Activated CD8-positive, alpha-beta memory T cell treated with anti-CD3 and anti-CD28 coated beads, Interleukin-2, amount 10 ng/mL, durations not matched to agents 7 days and 5 days (primary cell): ENCODE measurements at places on chromosomes 3 and 15. TPM values are rescaled to one million over a fixed set of nuclear protein-coding genes. Genes with fewer than 3 reads are reported as not detected.
A peak's percentile ranks its signal among the peaks of the same experiment; 100 is the strongest.

- H3K27ac ChIP-seq, result no peak overlapping the region
- H3K36me3 ChIP-seq, result no peaks in the 10 kb centered on the region
- no peak for DNase-seq
- H3K4me1 ChIP-seq, result no peaks in the 10 kb centered on the region
- H3K4me3 ChIP-seq, result no peak overlapping the region
These were observed 281.3 kb downstream of the FGF12 start for GRCh38 chr3:192445770-192446644.

DNA sequence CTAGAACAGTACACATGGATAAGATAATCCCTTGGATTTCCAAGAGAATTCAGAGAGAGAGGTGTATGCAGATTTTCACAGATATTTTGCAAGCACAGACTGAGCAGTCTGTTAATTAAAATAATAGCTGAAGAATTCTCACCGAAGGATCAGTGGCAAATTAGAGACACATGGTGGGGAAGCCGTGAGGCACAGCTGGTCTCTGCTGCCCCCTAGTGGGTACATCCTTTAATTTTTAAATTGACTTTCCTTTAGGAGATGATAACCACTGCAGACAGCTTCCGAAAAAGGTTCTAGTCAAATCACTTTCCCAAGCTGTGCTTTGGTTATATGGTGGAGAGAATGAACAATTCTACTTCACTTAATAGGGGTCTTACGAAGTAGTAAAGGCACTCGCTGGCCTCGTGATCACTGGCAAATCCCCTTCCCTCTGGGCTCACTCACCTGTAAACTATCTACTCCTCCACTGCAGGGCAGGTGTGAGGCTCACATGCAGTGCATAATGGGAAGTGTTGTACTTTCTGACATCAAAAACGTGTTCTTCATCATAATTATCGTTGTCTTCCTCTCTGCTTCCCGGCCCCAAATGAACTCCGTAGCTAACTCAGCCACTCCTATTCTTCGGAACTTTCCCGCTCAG lies 19.5 kb downstream of the MESD start:
- H3K27me3 ChIP-seq, result no peaks in the 10 kb centered on the region
- no peak overlapping the region for H3K4me3 ChIP-seq
- peaks cover 3% of the 10 kb centered on the region for H3K4me1 ChIP-seq
- DNase-seq, result peak; percentile 61
- no peak overlapping the region for H3K27ac ChIP-seq

DNA sequence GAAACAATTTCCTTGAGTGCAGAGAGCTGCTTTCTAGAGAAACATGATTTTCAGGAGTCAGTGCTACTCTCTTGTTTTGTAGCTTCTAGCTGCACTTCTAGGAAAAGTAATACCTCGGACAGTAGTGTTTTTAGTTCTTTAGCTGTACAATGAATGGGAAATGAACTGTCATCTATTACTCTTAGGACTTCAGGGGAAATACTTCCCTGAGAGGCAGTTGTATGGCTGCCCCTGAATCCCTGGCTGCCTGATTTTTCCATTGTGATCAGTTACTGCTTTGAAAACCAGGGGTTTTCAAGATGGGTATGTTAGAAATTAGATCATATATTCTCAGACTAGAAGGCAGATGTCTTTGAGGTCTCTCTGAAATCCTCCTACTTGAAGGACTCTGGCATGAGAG lies 200.3 kb upstream of the SEMA6D start:
- H3K4me3 ChIP-seq, result no peak overlapping the region
- no peaks in the 10 kb centered on the region for H3K4me1 ChIP-seq
- no peak for DNase-seq
- no peaks in the 10 kb centered on the region for H3K36me3 ChIP-seq

DNA sequence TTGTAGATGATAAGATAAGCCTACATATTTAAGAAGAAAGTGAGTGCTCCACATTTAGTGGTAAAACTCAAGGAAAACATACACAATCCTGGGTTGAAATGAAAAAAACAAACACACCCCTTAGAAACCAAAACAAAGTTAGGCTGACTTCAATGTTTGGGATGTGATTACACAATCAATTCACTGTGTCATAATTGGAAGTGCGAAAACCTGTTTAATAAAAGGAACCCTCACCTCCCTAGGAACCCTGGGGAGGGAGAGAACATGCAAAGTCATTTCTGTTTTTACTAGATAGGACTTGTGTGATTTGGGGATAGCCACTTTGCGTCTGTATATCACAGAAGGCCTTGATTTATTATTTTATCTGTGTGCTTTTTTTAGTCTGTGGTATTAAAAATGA lies 275.0 kb downstream of the NFKBIZ start:
- H3K27me3 ChIP-seq, result no peaks in the 10 kb centered on the region
- no peak overlapping the region for H3K27ac ChIP-seq
- peaks cover 16% of the 10 kb centered on the region for H3K36me3 ChIP-seq
- DNase-seq, result no peak
- H3K4me3 ChIP-seq, result no peak overlapping the region

DNA sequence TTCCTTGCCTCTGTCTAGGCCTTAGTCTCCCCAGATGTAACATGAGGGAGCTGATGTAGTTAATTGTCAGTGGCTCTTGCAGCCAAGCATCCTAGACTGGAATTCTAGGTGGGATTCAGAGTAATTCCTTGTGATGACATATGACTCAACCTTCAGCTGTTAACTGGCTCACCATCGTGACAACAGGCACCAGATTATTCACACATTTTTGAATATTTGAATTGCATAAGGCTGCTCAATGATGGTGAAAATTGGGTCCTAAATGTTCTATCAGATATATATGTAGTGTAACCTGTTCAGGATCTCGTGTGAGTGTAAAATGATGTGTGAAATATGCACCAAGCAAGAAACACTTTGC lies 405.1 kb downstream of the LPP start:
- no peak overlapping the region for H3K27ac ChIP-seq
- no peak overlapping the region for H3K4me3 ChIP-seq
- DNase-seq, result no peak
- no peaks in the 10 kb centered on the region for H3K27me3 ChIP-seq

- no peak overlapping the region for H3K27ac ChIP-seq
- no peaks in the 10 kb centered on the region for H3K4me1 ChIP-seq
- no peak overlapping the region for H3K4me3 ChIP-seq
These were observed 316.2 kb upstream of the UMPS start for GRCh38 chr3:124413989-124414598.

GRCh38 chr3:32595323-32595722 lies 24.7 kb upstream of the DYNC1LI1 start:
- no peaks in the 10 kb centered on the region for H3K36me3 ChIP-seq
- no peak overlapping the region for H3K27ac ChIP-seq
- no peaks in the 10 kb centered on the region for H3K4me1 ChIP-seq
- DNase-seq, result no peak
- H3K4me3 ChIP-seq, result no peak overlapping the region

DNA sequence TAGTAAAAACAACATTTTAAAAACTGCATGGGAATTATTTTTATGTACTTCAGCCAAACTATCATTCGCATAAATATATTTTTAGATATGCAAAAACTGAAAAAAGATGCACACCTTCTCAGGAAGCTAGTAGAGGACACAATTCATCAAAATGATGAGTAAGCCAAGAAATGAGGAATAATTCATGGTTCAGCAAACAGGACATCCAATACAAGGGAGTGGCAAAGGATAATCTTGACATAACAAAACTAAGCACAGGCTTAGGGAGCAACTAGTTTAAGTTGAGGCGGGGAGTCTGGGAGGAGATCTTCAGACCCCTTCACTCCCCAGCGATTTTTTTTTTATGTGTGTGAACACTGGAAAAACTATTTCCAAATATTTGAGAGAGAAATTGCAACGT lies 93.7 kb downstream of the ZNF280D start:
- no peak overlapping the region for H3K4me3 ChIP-seq
- no peaks in the 10 kb centered on the region for H3K27me3 ChIP-seq
- no peak for DNase-seq
- no peaks in the 10 kb centered on the region for H3K36me3 ChIP-seq
- peaks cover 4% of the 10 kb centered on the region for H3K4me1 ChIP-seq
- H3K27ac ChIP-seq, result no peak overlapping the region

GRCh38 chr3:114294940-114295480 lies 1.2 kb downstream of the TIGIT start:
- no peaks in the 10 kb centered on the region for H3K27me3 ChIP-seq
- DNase-seq, result peak; percentile 66
- peaks cover 57% of the 10 kb centered on the region for H3K36me3 ChIP-seq
- peaks cover 80% of the 10 kb centered on the region for H3K4me1 ChIP-seq

ITIH4 gene
- 24.9 TPM for total RNA-seq

ILDR1 gene
- 4.5 TPM for total RNA-seq

HHATL gene
- not detected for total RNA-seq

EDC3 gene
- total RNA-seq, result 47.7 TPM

P2RY13 gene
- not detected for total RNA-seq

XYLB gene
- total RNA-seq, result 5.2 TPM

SEMA7A gene
- 32.9 TPM for total RNA-seq
